Activated T-helper 1 cell treated with anti-CD3 and anti-CD28 coated beads, Interleukin-2, amount 50 U/mL, for 16 hours (primary cell): ENCODE measurements at places on chromosomes 7 and 10.

- DNase-seq: no peak
These were observed 66.9 kb upstream of the ZNF746 start for GRCh38 chr7:149564340-149565095.

- DNase-seq: no peak
These were observed 153.6 kb downstream of the CELF2 start for GRCh38 chr10:11170993-11171851.

- no peak for DNase-seq
These were observed 5.4 kb downstream of the PPIA start for GRCh38 chr7:44801890-44802289.

DNA sequence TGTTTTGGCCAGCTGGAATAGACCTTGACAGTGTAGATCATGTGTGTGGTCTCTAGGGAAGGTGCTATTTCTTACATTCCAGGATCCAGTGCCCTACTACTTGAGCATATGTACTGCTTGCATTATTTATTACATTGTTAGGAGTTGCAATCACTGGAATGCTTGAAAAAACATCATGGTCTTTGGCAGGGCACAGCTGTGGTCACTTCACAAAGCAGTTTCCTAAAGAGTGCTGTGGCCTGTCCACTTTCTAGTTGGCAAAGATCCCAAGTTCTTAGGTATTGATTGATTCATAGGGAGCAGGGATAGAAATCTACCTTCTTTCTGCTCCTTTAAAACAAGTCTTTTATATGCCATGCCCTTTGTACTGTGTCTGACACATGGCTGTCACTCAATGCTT, 4.6 kb downstream of the C7orf25 start:
- no peak for DNase-seq

GRCh38 chr10:129962031-129962871, 1.8 kb downstream of the EBF3 start:
- DNase-seq: no peak
